Right forelimb (tissue), 1 donor: ENCODE measurements at places on chromosomes 5 and 9.
A peak's percentile ranks its signal among the peaks of the same experiment; 100 is the strongest.

DNA sequence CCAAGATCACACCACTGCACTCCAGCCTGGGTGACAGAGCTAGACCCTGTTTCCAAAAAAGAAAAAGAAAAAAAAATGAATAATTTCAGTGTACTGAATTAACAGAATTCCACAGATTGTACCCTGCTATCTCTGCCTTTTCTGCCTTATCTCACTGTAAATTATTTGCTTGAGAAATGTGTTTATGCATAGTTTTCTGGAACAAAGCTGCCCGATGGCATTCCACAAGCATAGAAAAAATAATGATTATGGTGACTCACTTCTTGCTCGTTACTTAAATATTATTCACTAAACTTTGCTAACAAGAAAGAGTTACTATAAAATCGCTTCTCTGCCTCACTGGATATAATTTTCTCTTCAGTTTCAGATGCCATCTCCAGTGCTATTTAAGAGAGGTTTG is 88.7 kb upstream of the FAM169A start:
- no peak for DNase-seq

GRCh38 chr9:126399251-126399650 is 72.6 kb downstream of the MVB12B start:
- no peak for DNase-seq

GRCh38 chr5:59042201-59043055 is 459.6 kb downstream of the RAB3C start:
- no peak for DNase-seq

DNA sequence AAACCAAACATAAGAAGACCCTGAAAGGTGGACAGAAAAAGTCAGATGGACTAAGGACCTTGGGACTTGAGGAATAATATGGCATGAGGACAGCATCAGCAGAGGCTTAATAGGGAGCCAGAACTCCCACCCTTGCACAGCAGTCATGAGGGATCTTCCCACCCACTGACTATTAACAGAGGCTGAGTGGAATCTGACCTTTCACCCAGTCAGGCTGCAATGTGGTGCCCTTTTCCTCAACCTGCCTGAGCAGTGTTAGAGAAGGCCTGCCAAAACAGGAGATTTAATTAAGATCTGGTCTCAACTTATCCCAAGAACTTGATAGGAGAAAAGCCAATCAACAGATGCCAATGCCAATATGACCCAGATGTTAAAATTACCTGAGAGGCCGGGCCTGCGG is 481.9 kb downstream of the KDM4C start:
- no peak for DNase-seq

DNA sequence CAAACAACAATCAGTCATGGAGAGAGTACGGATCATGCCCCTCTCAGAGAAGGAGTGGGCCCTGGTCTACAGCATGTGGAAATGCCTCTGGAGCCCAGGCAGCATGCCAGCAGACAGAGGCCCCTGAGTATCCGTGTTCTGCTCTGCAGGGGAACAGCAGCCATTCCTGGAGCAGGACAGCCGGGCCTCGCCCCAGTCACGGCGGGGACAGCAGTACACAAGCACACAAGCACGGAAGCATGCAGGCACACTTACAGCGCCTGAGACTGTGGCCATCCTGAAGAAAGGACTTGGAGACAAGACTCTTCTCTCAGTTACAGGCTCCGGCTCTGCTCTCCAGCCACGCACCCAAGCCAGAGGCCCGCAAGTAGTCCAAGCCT is 102.6 kb upstream of the ALDH1B1 start:
- DNase-seq, result no peak

DNA sequence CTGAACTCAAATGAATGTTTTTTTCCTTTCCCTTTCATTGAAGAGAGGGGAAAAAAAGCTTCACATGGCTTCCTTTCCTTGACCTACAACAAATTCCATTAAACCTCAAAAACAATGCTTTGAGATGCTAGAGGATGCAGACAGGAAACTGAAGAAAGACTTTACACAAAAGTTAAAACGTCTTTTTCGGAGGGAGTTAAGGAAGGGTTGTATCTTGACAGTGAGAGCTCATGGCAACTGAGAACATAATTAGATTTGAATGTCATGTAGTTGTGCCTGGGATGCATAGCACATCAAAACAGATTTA is 66.4 kb downstream of the EBF1 start:
- DNase-seq, result no peak

- DNase-seq, result no peak
Observed at GRCh38 chr5:2708132-2708531, 43.3 kb downstream of the IRX2 start.

- no peak for DNase-seq
Observed at GRCh38 chr9:37028420-37029031, 5.5 kb downstream of the PAX5 start.

GRCh38 chr5:66720780-66721179 is 124.6 kb downstream of the MAST4 start:
- DNase-seq, result no peak

GRCh38 chr9:34630402-34631154 is 1.7 kb upstream of the ARID3C start:
- DNase-seq, result no peak

GRCh38 chr5:113044776-113045465 is 68.3 kb downstream of the DCP2 start:
- peak; percentile 28 for DNase-seq

DNA sequence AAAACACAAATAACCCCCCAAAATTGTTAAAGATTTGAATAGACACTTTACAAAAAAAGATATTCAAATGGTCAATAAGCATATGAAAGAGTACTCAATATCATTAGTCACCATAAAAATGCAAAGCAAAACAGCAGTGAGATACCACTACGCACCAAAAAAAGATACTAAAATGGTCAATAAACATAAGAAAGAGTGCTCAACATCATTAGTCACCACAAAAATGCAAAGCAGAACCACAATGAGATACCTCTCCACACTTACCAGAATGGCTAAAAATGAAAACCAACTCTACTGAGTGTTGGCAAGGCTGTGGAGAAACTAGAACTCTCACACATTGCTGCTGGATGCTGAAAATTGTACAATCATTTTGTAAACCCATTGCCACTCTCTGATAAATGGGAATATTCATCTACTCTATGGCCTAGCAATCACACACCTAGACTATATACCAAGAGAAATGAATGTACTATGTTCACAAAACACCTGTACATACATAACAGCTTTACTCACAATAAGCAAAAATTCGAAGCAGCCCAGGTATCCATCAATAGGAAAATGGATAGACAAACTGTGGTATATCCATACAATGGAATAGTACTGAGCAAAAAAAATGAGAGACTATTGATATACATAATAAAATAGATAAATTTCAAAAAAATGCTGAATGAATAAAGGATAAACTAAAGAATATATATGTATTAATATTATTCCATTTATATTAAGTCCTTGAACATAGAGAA is 205.0 kb upstream of the DAPK1 start:
- no peak for DNase-seq

DNA sequence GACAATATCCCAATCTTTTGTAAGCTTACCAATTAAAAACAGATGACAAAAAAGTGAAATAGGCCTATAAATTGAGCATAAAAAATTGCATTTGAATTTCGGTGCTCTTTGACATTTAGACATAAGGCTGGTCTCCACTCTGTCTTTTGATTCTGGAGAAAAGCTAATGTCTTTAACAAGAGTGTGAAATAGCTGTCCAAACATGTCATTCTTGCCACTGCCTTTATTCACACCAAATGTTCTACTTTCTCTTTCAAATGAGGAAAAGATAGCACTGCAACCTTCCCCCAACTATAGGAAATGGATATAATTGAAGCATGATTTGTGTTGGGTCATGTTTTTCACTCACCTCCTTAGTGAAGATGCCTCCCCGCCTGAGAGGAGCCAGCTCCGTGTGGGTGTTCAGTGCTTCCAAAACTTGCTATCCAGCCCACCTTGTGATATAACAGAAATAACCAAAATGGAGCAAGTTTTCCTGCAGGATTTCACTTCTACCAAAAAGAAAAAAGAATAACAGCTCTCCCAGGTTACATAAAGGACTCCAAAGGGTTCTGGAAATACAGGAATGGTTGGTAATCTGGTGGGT is 55.2 kb upstream of the STK32A start:
- DNase-seq, result no peak

DNA sequence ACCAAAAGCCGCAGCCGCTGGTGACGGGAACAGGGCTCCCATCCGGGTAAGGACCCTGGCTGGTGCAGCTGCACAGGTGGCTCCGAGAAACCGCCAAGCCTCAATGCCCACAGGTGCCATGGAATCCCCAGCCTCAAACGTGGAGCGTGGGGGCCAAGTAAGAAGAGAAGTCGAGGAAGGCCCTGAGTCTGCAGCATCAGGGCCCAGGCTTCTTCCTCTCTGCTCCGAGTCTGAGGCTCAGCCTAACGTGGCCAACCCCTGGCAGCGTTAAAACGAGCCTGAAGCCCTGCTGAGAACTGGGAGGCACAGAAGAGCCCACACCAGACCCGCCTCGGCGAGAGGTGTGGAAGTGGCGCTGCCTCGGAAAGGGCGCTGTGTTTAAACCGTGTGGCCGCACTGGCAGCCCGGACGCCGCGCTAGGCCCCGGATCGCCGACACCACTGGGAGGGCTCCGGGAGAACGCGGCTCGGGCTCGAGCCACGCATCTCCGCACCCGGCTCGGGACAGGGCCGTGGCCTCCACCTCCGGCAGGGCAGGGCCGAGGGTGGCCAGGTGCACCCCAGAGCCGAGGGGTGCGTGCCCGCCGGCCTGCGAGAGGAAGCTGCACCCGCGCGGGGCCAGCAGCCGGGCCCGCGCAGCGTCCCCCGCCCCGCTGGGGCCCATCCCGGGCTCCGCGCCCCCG is 730 bp downstream of the ZMYND19 start:
- no peak for DNase-seq

- no peak for DNase-seq
Observed at GRCh38 chr5:35185518-35185917, 44.8 kb downstream of the PRLR start.

DNA sequence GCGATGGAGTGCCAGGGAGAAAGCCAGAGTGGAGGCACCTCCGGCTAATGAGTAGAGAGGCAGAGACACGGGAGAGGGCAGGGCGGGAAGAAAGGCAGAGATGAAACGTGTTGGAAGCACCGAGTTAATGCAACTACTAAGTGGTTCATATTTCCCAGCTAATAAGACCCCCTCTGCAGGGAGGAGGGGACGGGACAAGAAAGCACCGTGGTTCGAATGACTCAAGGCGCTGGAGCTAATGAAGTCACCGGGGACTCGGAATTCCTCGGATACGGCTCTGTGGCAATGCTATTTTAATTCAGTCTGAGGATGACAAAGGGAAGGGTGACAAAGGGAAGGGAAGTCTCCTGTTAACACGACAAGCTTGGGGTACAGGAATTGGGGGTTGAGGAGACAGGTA is 54.5 kb upstream of the RAPGEF1 start:
- no peak for DNase-seq

- DNase-seq, result no peak
Observed at GRCh38 chr9:35000535-35001284, 11.2 kb downstream of the DNAJB5 start.

GRCh38 chr9:138099803-138100598 is 222.4 kb downstream of the CACNA1B start:
- peak; percentile 11 for DNase-seq

GRCh38 chr5:136522217-136522956 is 157.0 kb upstream of the TRPC7 start:
- no peak for DNase-seq
